Stimulated activated CD8-positive, alpha-beta memory T cell treated with anti-CD3 and anti-CD28 coated beads, Interleukin-15, amount 100 ng/mL, for 24 hours (primary cell): ENCODE measurements at places on chromosomes 7 and 10.

DNA sequence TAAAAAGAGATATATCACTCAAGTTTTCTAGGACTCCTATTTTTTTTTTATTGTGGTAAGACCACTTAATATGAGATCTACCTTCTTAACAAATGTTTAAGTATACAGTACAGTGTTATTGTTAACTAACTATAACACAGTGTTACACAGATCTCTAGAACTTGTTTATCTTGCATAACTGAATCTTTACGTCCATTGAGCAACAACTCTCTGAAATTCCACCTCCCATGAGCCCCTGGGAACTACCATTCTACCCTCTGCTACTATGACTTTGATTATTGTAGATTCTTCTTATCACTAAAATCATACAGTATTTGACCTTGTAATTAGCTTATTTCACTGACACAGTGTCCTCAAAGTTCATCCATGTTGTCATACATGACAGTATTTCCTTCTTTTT lies 22.5 kb upstream of the REEP3 start:
- DNase-seq, result no peak

GRCh38 chr10:98748298-98748697 lies 301.6 kb upstream of the HPS1 start:
- no peak for DNase-seq

DNA sequence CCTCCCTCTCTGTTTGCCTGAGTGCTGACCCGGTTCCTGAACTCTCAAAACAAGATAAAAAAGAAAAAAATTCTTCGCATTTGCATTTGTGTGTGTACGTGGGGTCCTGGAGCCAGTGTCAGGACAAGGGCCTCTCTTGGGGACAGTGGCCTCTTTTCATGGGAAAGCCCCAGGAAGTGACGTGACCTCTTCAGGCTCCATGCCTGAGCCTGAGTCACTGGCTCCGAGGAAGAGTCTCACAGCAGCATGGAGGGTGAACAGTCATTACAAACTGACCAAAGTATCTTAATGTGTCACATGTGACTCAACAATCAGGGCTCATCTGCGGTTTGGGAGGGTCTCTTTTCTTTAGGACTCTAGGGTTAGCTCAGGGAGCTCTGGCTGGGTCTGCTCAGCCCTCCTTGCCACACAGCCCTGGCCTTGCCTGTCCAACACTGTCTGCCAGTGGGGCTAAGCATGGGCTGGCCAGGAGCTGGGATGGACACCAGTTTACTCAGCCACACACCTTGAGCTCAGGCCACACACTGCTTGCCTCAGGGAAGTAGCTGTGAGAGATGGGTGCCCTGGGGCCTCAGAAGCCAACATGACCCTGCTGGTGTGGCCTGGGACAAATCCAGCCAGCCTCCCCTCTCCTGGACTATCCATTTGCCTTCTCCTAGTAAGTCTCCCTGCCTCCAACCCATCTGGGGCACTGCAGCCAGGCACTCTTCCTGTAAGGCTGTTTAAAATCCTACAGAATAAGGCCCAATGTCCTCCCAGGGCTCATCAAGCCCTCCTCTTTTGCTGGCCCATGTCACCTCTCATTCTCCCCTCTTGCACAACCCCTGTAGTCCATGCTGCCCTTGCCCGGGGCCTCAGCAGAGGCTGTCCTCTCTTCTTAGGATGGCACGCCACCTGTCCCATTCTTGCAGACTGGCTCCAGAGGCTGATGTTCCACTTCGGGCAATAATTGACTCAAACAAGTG lies 10.5 kb downstream of the TMEM273 start:
- DNase-seq, result no peak

DNA sequence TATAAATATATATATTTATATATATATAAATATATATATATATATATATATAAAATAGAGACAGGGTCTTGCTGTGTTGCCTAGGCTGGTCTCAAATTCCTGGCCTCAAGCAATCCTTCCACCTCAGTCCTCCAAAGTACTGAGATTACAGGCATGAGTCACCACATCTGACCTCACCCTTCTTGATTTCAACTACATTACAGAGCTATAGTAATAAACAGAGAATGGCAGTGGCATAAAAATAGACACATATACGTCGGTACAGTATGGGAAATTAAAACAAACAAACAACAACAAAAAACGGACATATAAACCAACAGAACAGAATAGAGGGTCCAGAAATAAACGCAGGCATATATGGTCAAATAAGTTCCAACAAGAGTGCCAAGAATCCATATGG lies 77.6 kb upstream of the PPP1R3A start:
- DNase-seq, result no peak

DNA sequence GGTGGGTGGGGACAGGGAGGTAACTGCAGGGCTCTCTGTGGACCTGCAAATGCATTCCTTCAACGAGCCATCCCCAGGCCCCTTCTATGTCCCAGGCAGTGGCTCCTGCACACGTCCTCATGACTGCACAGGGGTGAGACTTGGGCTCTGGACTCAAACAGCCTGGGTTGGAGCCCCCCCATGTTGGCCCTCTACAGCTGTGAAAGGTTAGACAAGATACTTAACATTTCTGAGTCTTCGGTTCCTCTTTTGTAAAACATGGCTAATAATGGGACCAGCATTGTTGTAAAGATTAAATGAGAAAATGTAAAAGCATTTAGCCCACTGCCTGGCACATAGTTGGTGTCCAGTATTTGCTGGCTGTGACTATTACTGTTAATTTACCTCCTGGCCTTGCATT lies 41.8 kb downstream of the CHST3 start:
- no peak for DNase-seq

DNA sequence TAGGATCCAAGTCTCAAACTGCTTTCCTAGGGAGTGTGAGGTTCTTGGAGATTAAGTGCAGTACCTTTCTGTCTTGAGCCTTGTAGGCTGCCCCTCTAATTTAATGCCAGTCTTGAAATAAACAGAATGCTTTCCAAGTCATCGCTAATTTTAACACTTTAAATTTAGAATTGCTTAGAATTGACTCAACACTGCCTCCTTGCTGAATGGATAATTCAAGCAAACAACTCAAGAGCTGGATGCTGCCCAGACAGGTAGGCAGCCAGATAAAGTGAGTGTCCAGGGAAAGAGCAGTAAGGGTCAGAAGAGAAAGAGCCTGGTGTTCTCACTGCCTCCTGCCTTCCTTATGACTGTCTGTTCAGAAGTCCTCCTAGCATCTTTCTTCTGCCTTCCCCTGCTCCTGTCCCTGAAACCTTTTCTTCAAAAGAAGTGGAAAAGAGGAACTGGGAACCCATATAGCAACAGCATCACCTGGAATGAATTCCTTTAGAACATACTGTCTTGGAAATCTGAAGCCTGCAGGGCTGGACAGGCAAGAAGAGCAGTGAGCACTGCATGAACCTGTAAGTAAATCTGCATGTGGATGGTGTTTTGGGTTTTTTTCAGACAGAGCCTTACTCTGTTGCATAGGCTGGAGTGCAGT lies 3.1 kb upstream of the GOT1 start:
- no peak for DNase-seq

DNA sequence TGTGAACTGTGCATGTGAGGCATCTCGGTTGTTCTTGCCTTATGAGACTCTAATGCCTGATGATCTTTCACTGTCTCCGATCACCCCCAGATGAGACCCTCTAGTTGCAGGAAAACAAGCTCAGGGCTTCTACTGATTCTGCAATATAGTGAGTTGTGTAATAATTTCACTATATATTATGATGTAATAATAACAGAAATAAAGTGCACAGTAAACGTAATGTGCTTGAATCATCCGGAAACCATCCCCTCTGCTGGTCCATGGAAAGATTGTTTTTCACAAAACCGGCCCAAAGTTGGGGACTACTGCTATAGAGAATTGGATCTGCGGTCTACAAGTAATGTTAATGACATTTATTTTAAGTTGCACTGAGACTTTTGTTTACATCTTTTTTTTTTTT lies 126.7 kb downstream of the TPST1 start:
- DNase-seq, result no peak

DNA sequence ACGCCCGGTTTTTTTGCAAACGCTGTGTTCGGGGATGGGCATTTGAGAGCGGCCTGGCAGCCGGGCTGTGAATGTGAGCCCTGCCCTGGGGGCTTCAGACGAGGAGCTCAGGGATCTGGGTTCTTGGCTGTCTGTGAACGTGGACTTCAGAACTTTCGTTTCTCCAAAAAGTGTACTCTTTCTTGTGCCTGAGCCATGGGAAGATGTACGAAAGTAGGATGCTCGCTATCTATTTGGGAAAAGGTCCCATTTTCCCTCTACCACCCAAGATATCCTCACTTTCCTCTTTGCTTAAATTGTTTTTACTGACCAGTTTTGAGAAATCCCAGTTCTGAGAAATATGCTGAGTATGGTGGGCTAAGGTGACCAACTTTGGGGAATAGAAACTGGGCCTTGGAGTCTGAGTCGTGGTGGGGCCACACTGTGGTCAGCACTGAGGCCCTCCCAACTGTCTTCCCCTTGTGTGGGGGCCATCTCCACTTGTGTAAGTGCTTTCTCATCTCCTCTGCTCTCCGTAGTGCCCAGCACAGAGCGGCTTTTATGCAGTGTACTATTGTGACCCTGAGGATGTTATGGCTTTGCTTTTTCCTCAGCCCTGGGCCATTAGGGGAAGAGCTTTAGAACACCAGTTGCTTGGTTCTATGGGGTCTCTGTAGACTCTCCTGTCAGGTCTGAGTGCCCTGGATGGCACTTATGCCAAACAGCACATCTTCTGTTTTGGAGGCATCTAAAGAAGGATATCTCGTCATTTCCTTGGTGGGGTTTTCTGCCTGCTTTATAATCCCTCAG lies 918 bp downstream of the DBNL start:
- DNase-seq, result no peak
